T-helper 17 cell (primary cell): ENCODE measurements at places on chromosomes 13 and 19. TPM values are rescaled to one million over a fixed set of nuclear protein-coding genes. Genes with fewer than 3 reads are reported as not detected.
A peak's percentile ranks its signal among the peaks of the same experiment; 100 is the strongest.

GRCh38 chr19:23065306-23065705, 51.5 kb upstream of the ZNF730 start:
- H3K36me3 ChIP-seq: no peaks in the 10 kb centered on the region
- H3K4me3 ChIP-seq: no peak overlapping the region
- H3K27ac ChIP-seq: no peak overlapping the region
- no peaks in the 10 kb centered on the region for H3K27me3 ChIP-seq
- no peak for DNase-seq
- H3K4me1 ChIP-seq: no peaks in the 10 kb centered on the region

- no peak overlapping the region for H3K4me3 ChIP-seq
- H3K4me1 ChIP-seq: no peaks in the 10 kb centered on the region
- H3K27ac ChIP-seq: no peak overlapping the region
- H3K27me3 ChIP-seq: peaks cover 42% of the 10 kb centered on the region
These were observed 21.5 kb downstream of the STARD13 start for GRCh38 chr13:33263976-33264619.

- peaks cover 3% of the 10 kb centered on the region for H3K36me3 ChIP-seq
- no peak overlapping the region for H3K27ac ChIP-seq
- DNase-seq: no peak
- peaks cover 3% of the 10 kb centered on the region for H3K4me1 ChIP-seq
- H3K27me3 ChIP-seq: no peaks in the 10 kb centered on the region
These were observed 27.3 kb downstream of the CHAF1A start for GRCh38 chr19:4429771-4430171.

DNA sequence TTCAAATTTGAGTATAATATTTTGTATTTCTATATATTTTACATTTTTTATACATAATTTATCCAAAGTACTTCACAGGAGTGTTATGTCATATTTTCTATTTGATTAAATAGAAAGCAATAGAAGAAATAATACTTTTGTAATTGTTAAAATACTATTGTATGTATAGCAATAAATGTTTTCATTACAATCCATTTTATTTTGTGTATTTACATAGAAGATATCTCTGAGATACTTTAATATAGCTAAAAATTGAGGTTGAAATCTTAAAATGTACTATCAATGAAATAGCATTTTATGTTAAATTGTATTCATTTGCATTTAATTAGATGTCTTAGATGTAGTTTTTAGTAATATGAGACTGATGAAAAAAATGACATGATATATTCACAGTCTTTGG, 1109.6 kb upstream of the MIR17HG start:
- H3K27me3 ChIP-seq: no peaks in the 10 kb centered on the region
- no peak overlapping the region for H3K27ac ChIP-seq
- no peaks in the 10 kb centered on the region for H3K4me1 ChIP-seq
- H3K4me3 ChIP-seq: no peak overlapping the region

BTBD2 gene
- 64.6 TPM for total RNA-seq

CD33 gene
- total RNA-seq: 2.4 TPM

C19orf85 gene
- total RNA-seq: not detected

DNA sequence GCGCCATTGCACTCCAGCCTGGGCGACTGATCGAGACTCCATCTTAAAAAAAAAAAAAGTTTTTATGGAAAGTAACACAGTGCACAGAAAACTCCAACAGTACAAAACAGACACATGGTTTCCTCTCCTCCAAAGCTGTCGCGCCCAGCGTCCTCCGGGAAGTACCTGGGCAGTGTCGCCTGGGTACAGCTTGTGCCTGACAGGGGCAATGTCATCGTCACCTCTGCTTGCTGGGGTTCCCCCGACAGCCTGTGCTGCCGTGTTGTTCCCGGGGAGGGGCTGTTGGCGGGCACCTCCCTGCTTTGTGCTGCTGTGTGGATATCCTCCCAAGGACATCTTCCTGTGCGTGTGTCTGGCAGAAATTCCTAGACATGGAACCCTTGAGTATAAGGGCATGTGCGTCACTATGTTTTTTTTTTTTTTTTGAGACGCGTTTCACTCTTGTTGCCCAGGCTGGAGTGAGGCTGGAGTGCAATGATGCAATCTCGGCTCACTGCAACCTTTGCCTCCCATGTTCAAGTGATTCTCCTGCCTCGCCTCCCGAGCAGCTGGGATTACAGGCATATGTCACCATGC, 2.4 kb upstream of the F2RL3 start:
- H3K4me3 ChIP-seq: no peak overlapping the region
- no peak overlapping the region for H3K27ac ChIP-seq
- no peaks in the 10 kb centered on the region for H3K27me3 ChIP-seq
- peaks cover 2% of the 10 kb centered on the region for H3K4me1 ChIP-seq
- no peaks in the 10 kb centered on the region for H3K36me3 ChIP-seq

COL4A1 gene
- not detected for total RNA-seq

DNA sequence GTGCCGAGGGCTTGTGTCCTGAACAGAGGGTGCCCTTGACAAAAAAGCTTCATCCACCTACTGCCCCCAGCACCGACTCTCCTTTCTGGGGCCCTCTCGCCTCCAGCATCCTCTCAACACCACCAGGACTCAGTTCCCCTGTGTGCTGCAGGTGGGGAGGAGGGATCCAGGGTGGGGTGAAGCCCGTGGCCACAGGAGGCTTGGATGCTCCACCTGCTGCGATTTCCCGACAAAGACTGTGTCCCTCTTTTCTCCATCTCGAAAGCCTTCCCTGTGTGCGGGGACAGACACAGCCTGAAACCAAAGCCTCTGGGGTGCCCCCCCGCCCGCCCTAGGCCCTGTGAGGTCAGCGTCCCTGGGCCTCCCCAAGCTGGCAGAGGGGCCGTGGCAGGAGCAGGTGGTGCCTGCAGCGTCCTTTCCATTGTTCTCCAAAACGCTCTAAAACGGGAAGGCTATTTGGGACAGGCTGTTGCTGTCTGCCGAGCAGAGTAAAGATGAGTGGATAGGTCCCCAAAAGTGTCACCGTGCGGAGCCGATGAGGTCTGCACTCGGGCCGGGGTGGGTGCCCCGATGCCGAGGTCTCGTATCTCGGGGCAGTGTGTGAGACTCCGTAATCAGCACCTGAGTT, 185.7 kb downstream of the PTPRS start:
- DNase-seq: no peak
- H3K4me1 ChIP-seq: no peaks in the 10 kb centered on the region
- H3K36me3 ChIP-seq: no peaks in the 10 kb centered on the region
- no peaks in the 10 kb centered on the region for H3K27me3 ChIP-seq

DNA sequence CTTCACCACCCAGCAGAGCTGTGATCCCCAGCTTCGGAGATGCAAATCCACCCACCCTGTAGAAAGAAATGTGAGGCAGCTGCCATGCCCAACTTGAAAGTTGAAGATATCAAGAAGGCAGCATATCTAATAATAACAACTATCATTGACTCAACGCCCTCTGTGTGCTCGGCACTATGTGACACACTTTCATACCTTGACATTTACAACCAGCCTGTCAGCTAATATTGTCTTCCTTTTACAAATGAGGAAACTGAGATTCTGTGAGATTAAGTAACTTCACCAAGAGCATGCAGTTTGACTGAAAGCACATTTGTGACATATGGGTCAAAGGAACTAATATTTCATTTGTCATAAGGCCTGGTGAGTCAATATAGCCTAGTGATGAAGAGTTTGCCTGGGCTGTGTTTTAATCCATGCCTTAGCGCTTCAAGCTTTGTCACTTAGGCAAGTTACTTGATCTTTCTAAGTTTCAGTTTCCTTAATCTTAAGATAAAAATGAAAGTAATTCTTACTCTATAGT, 137.0 kb downstream of the FLT1 start:
- no peak for DNase-seq
- H3K27ac ChIP-seq: peak overlapping the region; percentile 10
- H3K27me3 ChIP-seq: peaks cover 5% of the 10 kb centered on the region
- H3K4me3 ChIP-seq: no peak overlapping the region
- peaks cover 14% of the 10 kb centered on the region for H3K4me1 ChIP-seq

DNA sequence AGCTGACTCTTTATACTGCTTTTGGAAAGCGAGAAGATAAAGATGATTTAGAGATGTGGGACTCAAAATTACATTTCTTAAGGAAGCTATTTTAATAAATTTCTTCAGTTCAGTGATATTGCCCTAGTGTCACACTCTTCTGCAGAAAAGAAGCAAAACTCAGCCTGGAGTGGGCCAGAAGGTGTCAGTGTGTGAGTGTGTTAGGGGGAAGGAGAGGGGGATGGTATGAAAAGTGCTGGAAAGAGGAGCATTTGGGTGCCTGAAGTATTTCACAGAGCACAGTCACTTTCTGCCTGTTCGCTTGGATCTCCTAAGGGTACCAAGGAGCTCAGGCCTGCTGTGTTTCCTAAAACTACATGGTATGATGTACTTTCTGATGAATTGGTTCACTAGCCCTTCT, 84.5 kb upstream of the FRY start:
- no peak overlapping the region for H3K4me3 ChIP-seq
- H3K27ac ChIP-seq: no peak overlapping the region
- no peaks in the 10 kb centered on the region for H3K27me3 ChIP-seq
- DNase-seq: no peak
- H3K36me3 ChIP-seq: peaks cover 19% of the 10 kb centered on the region

WDR87 gene
- not detected for total RNA-seq

DNA sequence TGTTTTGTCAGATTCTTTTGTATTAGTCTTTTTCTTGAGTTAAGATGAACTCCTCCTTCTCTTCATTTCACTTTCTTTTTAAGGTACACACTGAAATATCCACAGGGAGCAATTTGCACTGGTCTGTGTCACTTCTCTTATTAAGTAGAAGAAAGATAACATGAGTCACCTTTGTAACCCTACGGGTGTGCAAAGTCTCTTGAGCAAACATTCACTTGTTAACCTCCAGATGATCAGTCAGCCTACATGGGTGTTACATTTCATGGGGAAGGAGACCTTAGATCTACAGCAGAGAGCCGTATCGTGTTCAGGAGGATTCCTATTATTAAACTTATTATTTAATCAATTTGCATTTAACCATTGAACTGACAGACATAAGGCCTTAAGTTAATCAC, 5.1 kb downstream of the ZNF507 start:
- no peak for DNase-seq
- peak overlapping the region; percentile 21 for H3K4me3 ChIP-seq
- H3K27ac ChIP-seq: peak overlapping the region; percentile 34

GRCh38 chr13:112558696-112559418, 29.1 kb downstream of the TUBGCP3 start:
- H3K4me3 ChIP-seq: no peak overlapping the region
- no peaks in the 10 kb centered on the region for H3K27me3 ChIP-seq
- H3K36me3 ChIP-seq: peaks cover 5% of the 10 kb centered on the region
- no peak for DNase-seq
- H3K27ac ChIP-seq: no peak overlapping the region

GRCh38 chr13:73754727-73755292, 379.4 kb downstream of the KLF12 start:
- H3K36me3 ChIP-seq: peaks cover 12% of the 10 kb centered on the region
- no peak for DNase-seq
- H3K4me3 ChIP-seq: no peak overlapping the region
- H3K27me3 ChIP-seq: no peaks in the 10 kb centered on the region
- H3K4me1 ChIP-seq: peaks cover 32% of the 10 kb centered on the region
- peak overlapping the region; percentile 45 for H3K27ac ChIP-seq

DNA sequence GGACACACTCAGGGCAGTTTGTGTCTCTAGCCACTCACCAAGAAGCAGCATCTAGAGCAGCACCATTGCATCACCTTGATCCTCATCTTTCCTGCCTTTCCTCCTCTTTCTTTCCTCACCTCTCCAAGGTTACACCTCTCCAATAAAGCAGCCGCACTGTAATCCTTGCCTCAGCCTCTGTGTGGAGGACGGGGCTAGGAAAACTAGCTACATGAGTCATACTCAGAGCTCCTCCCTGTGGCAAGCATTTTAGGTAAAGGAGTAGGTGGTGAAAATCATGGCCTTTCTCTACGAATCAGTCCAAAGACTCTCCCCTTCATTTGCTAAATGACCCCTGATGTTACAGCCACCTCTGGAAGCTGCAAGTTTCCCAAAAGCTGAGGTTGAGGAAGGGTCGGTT, 108.9 kb downstream of the DNAJC15 start:
- peaks cover 12% of the 10 kb centered on the region for H3K4me1 ChIP-seq
- no peak overlapping the region for H3K4me3 ChIP-seq
- H3K27me3 ChIP-seq: peaks cover 57% of the 10 kb centered on the region
- peaks cover 12% of the 10 kb centered on the region for H3K36me3 ChIP-seq
- DNase-seq: no peak

CLPTM1 gene
- 76.7 TPM for total RNA-seq

- H3K36me3 ChIP-seq: peaks cover 8% of the 10 kb centered on the region
- DNase-seq: no peak
- H3K27ac ChIP-seq: no peak overlapping the region
- H3K27me3 ChIP-seq: peaks cover 58% of the 10 kb centered on the region
- peaks cover 5% of the 10 kb centered on the region for H3K4me1 ChIP-seq
- H3K4me3 ChIP-seq: no peak overlapping the region
These were observed 4.0 kb downstream of the COL4A1 start for GRCh38 chr13:110302997-110303396.

- peaks cover 18% of the 10 kb centered on the region for H3K4me1 ChIP-seq
- H3K27me3 ChIP-seq: no peaks in the 10 kb centered on the region
- DNase-seq: no peak
- H3K4me3 ChIP-seq: no peak overlapping the region
- peak overlapping the region; percentile 21 for H3K27ac ChIP-seq
These were observed 59.5 kb downstream of the SLC7A1 start for GRCh38 chr13:29535663-29536655.
